ENCODE measurements at places on chromosomes 3 and 15.
A peak's percentile ranks its signal among the peaks of the same experiment; 100 is the strongest.

- DNase-seq = no peak
These were observed 31.4 kb upstream of the ZBTB38 start for GRCh38 chr3:141336672-141337522.

DNA sequence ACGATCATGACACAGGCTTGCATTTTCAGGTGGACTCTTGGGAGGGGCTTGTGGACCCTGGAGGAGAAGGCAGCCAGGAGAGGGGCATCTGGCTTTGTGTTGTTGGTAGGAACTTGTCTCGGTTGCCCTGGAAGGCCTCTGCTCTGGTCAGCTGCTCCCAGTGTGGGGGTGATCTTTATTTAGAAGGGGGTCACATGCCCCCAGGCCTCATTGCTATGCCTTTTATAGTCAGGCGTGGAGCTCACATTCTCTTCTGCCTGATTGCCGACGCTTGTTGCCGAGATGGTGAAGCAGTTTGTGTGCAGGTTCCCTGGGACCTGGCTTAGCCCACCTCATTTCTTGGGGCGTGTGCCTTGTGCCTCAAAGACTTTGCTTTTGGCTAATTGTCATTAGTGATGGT lies 66.6 kb downstream of the IGF1R start:
- no peak for DNase-seq

DNA sequence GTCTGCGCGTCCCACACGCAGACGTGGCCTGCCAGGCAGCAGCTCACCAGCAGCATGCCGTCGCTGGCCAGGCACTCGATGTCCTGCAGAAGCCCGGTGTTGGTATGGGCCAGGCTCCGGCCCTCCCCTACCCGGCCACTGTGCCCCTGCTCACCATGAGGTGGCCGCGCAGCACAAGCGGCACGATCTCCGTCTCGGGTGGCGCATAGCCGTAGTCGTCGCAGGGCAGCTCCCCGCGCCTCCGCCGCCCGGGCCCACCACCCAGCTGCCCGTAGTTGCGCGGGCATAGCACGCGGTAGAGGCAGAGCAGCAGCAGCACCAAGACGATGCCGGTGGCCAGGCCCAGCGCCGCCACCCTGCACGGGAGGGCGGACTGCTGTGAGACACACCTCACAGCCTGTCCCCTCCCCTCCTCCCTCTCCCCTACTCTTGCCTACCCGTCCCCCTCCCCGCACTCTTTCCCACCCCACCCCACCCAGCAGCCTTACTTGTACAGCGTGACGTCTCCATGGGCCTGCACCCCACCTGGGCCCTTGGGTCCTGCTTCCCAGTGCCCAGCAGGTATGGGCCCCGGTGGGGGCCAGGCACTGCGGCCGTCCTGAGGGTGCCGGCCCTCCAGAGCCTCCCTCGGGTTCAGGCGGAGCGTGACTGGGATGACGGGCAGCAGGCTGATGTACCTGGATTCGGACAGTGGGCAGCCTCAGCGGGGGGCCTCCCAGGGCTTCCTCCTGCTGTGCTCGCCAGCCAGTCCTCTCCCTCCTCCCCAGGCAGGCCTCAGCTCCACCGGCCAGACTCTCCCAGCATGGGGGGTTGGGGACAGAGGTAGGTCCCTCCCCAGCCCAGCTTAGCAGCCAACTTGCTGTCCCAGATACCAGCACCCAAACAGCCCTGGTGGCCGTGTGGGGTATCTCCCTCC lies 37.6 kb downstream of the PTPN23 start:
- peak; percentile 26 for DNase-seq

GRCh38 chr3:170862618-170863374 lies 7.2 kb downstream of the RPL22L1 start:
- DNase-seq = peak; percentile 32

DNA sequence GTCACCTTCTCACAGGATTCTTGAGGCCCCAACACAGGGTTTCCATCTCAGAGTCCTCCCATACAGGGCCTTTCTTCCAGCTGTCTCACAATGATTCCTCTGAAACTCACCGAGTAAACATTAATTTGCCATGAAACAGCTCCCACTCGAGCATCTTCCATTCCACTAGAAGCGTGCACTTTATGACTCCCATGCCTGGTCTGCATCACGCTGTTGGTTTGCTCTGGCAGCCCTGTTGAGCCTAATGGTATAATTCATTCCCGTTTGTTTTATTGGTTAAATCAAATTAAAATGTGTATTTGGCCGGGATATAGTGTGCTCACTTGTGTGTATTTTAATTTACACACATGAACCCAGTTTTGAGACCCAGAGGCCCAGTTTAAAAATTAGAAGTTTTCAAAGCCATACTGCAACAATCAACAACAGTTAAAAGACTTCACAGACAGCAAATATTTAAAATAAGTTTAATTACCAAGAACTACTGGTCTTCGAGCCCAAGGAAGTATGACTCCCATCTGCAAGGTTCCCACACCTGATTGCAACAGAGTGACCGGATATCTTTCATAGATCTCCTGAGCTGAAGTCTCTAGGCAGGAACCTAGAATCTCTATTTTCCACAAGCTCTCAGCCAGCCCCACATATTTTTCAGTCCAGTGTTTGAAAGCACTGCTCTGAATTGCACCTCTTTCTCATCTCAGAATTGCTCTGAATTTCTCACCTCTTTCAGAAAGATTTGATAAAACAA lies 42.3 kb upstream of the GYG1 start:
- DNase-seq = no peak

DNA sequence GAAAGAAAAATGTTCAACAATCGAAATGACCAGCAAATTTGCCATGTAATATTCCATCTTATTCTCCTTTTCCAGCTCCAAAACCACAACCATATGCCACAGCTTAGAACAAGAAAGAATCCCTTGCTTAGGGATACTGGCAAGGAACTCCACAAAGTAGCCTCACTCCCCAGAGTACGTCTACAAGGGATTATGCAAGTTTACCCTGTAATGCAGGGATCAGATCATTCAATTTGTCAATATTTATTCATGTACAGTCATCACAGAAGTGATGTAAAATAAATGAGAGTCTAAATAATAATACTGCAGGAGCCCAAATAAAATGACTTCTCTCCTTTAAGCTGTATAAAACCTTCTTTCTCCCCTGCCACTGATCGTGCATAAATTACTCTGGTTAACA lies 23.5 kb upstream of the MYO1E start:
- no peak for DNase-seq

- DNase-seq = no peak
These were observed 3.9 kb downstream of the NFKBIZ start for GRCh38 chr3:101852983-101853840.

DNA sequence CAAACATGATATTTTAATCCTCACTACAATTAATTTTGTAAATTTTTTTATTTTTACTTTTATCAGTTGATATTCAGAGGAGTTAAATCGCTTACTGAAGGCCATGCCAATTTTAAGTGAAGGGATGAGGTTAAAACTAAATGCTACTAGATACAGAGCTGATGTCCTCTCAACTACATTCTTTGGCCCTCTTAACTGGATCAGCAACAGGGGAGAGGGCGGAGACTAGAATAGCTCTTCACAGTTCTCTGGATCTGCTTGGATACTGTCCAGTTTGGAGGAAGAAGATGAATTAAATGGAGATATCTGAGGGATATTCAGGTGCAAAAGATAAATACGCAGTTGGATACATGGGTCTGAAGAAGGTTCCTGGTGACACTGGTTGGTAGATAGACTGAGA lies 85.6 kb upstream of the LYSMD4 start:
- no peak for DNase-seq

DNA sequence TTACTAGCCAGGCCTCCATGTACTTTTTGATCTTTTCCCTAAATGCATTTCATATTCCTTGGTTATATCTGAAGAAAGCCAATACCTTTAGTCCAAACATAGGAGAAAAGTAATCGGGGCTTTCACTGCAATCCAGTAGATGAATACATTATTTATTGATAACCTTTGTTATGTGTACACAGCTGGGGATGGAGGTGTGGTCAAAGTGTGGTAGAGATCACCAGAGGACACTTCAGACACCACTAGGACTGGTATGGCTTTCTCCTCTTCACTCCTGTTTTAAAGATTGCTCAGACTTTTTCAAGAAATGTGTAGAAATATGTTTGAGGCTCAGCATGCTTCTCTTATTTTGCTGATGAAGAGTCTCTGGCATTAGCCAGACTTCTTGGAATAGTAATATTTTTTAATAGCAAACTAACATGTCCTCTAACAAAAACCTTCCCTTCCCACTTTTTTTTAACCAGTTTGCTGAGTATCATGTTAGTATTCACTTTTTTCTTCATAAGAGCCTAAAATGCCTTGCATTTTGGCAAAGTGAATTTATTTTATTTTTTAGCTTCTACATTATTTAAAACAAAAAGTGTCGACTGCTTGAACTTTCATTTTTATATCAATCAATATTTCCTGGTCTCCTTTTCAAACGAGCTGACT lies 65.6 kb upstream of the MBNL1 start:
- no peak for DNase-seq

GRCh38 chr15:37837276-37837675 lies 97.2 kb upstream of the TMCO5A start:
- no peak for DNase-seq

- DNase-seq = no peak
These were observed 16.1 kb downstream of the MESP2 start for GRCh38 chr15:89792106-89792805.
